ENCODE measurements at places on chromosomes 1 and 21.

DNA sequence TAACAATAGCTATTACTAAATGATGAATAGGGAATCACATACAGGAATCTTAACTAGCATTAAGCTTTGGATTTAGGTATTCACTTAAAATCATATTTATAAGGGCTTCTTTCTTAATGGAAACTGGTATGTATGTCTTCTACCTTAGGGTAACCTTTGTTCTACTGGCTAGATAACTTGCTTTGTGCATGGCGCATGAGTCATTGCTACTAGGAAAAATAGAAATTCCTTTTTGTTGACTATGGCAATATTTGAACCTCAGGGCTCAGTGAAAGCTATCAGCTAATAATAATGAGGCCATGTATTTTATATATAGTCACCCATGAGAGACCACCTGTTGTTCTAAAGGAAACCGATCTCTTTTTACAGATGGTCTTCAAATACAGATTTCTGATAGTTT lies 72.5 kb downstream of the RPS6KC1 start:
- no peak for DNase-seq

- no peak for DNase-seq
Measured at GRCh38 chr1:184972315-184973055, 1.8 kb downstream of the NIBAN1 start.

DNA sequence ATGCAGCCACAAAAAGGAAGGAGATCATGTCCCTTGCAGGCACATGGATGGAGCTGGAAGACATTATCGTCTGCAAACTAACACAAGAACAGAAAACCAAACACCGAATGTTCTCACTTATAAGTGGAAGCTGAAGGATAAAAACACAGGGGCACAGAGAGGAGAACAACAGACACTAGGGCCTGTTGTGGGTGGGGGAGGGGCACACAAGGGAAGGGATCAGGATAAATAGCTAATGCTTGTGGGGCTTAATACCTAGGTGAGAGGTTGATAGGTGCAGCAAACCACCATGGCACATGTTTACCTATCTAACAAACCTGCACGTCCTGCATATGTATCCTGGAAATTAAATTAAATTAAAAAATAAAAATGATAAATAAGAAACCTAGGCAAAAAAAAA lies 969.9 kb downstream of the TTLL7 start:
- DNase-seq, result no peak

GRCh38 chr1:119715542-119715941 lies 3.8 kb downstream of the PHGDH start:
- peak; percentile 55 for DNase-seq

DNA sequence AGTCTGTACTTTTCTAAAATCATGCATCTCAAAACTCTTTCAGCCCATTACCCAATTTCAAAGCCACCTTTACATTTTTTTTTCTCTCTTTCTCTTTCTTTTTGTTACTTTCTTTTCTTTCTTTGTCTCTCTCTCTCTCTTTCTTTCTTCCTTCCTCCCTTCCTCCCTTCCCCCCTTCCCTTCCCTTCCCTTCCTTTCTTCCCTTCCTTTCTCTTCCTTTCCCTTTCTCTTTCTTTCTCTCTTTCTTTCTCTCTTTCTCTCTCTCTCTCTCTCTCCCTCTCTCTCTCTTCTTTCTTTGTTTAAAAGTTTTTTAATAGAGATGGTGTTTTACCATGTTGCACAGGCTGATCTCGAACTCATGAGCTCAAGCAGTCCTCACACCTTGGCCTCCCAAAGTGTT lies 11.5 kb downstream of the ZMYM4 start:
- DNase-seq, result no peak

GRCh38 chr1:162627662-162628296 lies 4.5 kb upstream of the DDR2 start:
- DNase-seq, result peak; percentile 57
